Dermis microvascular lymphatic vessel endothelial cell (primary cell): ENCODE measurements at places on chromosomes 5 and 9. TPM values are rescaled to one million over a fixed set of nuclear protein-coding genes. Genes with fewer than 3 reads are reported as not detected.

GRCh38 chr5:148201151-148201550 lies 1.7 kb upstream of the SPINK6 start:
- DNase-seq, result no peak

DNA sequence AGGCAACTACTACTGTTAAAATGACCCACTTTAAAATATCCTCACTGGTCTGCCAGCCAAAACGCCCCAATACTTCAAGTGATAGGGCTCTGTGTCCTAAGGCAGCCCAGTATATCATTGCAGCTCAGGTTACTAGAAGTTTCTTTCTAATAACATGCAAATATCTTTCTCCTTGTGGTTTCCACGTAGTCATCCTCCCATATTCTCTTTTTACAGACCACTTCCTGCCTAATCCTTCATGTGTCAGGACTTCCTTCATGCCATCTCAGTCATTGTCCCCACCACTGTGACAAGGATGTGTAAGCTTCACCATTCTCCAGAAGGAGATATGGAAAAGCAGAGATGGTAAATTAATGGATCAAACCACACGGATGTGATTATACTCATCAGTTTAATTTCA lies 813.7 kb downstream of the MAT2B start:
- no peak for DNase-seq

DNA sequence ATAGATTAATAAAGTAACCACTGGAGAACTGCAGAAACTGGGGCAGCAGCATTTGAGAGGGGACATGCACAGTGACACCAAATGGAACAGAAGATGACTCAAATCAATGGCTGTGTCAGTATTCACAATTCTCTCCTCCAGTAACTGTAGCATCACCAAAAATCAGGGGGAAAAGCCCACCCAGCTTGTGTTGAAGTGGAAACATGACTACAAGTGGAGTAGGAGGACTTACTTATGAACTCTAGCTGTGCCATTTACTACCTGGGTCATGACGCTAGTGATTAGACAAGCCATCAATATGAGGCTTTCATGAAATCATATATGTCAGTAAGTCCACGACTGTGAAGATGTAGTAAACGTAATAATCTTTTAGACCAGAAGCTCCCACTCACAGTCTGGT lies 199.8 kb upstream of the PTGER4 start:
- no peak for DNase-seq

DNA sequence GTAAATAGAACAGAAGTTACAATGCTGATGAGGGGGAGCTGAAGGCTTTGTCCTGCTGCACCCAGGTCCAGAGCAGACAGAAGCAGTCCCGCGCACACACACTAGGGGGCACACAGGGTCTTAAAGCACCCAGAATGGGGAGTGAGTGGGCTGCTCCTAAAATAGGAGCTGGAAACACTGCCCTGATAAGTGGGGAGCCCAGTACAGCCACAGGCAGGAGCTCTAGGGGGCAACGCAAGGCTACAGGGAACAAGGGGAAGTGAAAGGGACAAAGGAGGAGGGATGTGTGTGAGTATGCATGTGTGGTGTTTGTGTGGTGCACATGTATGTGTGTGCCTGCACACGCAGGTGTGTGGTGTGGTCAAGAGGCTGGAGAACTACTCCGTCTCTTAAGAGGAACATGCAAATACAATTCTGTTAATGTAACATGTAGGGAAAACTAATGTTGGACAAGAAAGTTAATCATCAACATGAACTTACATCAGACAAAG lies 191.5 kb downstream of the ROR2 start:
- DNase-seq, result peak; percentile 21

GRCh38 chr9:136050266-136050700 lies 44.8 kb downstream of the NACC2 start:
- no peak for DNase-seq

DNA sequence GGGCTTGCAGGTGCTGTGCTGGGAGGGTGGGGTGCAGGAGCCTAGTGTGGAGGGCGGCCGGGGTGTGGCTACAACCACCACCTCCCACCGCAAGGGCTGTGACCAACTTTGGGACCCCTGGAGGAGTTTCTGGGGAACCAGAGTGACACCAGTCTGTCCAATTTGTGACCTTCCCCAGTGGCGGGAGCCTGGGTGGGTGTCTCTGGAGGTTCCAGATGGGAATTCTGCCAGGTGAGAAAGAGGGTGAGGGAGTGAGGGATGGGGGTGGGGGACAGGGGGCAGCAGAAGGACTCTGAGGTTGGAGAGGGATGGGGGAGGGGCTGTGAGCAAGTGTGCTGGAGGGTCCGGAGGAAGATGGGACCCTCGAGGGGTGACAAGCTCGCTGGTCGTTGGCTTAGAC lies 4.2 kb upstream of the CACNA1B start:
- DNase-seq, result no peak

DNA sequence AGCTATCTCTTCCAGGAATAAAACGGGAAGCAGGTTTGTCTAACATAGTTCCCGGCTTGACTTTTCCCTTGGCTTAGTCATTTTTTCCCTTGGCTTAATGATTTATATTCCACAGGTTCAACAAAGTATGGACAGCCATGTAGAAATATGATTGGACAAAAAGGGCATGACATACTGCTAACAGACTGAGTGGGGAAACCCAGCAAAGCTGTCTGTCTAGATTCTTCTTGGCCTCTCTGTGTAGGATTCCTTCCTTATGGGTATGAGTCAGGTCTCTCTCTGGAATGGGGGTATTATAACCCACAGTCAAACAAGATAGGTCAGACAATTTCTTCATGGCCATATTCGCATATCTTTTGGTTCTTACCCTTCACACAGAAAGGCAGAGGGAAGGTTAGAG lies 5.7 kb upstream of the MTAP start:
- DNase-seq, result no peak

DNA sequence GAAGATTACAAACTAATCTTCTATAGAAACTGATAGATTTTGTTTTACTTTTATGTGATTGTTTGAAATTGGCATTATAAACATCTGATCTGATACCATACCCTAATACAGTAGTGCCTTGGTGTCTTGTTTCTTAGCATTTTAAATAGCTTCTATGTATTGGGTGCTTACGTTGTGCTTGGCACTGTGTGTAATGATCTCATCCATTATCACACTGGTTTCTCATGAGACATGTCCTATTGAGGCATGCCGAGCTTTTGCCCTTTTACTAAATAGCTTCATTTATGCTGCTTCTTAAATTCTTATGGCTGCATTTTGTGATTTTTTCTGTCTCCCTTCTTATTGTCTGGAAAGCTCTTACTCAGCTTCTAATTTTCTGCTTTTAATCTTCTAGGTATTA lies 48.2 kb upstream of the TLR4 start:
- DNase-seq, result no peak

DNA sequence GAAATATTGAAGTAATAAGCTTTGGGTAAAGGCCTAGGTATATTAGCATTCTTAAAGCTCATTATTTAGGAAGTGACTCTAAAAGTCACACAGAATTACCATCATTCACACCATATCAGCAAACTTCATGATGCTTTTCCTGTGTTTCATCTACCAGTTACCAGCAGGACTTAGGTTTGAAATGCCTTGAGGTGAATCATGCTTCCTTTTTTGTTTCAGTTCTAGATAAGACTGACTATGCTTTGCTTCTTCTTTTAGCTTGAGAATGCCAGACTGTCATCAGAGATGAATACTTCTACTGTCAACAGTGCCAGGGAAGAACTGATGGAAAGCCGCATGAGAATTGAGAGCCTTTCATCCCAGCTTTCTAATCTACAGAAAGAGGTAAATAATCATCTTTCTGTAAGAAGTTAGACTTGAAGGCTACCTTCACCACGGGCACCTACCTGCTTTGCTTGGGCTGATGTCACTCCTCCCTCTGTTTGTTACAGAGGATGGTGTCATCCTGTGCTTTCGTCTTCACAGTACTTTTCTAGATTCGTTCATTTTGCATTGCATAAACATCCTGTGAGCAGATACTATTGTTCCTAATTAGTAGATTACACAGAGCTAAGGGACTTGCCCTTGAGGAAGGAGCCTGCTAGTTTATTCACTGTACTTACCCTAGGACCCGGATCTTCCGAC lies 34.7 kb downstream of the LMNB1 start:
- DNase-seq, result no peak

- DNase-seq, result no peak
These were observed 11.6 kb downstream of the ZNF474 start for GRCh38 chr5:122140900-122141299.

GRCh38 chr9:71052287-71052686 lies 69.1 kb downstream of the TRPM3 start:
- DNase-seq, result no peak

The ZNF474 gene
- total RNA-seq, result under 0.01 and 0.25 TPM in 2 replicates

The C5orf34 gene
- total RNA-seq, result 1.6 and 3.7 TPM in 2 replicates

The PCDHB10 gene
- 0.39 and 1.0 TPM in 2 replicates for total RNA-seq

The IFNB1 gene
- not detected in 2 replicates for total RNA-seq

The WNK2 gene
- under 0.01 and 0.13 TPM in 2 replicates for total RNA-seq
